ENCODE measurements at places on chromosomes 2 and 18. TPM values are rescaled to one million over a fixed set of nuclear protein-coding genes. Genes with fewer than 3 reads are reported as not detected.

DNA sequence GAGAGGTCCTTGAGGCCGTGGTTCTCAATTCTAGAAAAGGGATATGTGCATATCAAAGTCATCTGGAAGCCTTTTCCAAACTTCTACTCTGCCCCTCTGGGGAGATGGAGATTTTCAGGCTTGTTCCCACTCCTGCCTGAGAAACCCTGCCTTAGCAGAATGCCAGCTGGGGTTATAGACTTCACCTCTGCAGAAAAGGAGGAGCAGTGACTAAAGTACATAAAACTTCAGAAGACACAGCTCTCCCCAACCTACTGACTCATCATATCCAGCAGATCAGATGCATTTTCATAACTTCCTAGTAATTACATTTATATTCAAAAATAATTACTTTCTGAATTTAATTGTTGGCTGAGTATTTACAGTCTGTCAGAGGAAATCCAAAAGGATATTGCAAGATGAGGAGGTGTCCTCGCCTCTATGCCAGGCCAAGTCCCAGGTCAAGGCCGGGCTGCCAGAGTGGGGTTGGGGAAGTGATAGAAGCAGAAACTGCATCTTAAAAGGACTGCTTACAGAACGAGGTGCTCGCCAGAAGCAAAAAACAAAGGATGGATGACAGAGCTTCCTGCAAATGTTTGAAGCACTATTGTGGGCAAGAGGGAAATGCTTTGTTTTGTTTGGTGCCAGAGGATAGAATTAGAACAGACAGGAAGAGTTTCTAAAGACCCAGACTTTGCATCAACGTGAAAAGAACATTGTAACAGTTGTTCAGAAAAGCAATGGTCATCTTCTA is 75.6 kb upstream of the APCDD1 start:
- DNase-seq, result peak; percentile 32

GRCh38 chr2:99183025-99183424 is 2.0 kb downstream of the MRPL30 start:
- no peak for DNase-seq

GRCh38 chr2:138223319-138223718 is 259.0 kb downstream of the HNMT start:
- DNase-seq, result peak; percentile 5

DNA sequence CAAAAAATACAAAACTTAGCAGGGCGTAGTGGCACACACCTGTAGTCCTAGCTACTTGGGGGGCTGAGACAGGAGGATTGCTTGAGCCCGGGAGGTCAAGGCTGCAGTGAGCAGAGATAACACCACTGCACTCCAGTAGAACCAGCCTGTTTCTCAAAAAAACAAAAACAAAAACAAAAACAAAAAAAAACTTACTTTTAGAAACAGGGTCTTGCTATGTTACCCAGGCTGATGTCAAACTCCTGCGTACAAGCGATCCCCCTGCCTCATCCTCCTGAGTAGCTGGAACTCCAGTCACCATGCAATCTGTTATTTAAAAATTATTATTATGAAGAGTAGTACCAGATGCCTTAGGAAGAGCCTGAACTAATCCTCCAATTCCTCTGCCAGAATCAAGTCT is 35.0 kb upstream of the GLI2 start:
- no peak for DNase-seq

DNA sequence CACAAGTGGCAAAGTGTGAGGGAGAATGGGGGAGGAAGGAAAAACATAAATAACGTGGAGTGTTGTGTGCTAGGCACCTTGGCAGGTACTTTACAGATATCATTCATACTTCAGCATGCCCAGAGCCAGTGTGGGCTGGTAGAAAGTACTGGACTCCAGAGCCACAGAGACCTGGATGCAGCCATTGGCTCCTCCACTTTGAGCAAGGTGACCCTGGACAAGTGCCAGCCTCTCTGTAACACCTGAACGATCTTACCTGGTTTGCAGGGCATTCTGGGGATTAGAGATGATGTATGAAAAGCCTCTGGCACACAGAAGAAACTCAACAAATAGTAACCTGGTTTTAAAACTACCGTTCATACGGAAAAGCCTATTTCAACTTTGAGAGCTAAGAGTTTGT is 6.3 kb downstream of the LOXHD1 start:
- no peak for DNase-seq

GRCh38 chr2:4959219-4959618 is 733.0 kb upstream of the SOX11 start:
- DNase-seq, result no peak

DNA sequence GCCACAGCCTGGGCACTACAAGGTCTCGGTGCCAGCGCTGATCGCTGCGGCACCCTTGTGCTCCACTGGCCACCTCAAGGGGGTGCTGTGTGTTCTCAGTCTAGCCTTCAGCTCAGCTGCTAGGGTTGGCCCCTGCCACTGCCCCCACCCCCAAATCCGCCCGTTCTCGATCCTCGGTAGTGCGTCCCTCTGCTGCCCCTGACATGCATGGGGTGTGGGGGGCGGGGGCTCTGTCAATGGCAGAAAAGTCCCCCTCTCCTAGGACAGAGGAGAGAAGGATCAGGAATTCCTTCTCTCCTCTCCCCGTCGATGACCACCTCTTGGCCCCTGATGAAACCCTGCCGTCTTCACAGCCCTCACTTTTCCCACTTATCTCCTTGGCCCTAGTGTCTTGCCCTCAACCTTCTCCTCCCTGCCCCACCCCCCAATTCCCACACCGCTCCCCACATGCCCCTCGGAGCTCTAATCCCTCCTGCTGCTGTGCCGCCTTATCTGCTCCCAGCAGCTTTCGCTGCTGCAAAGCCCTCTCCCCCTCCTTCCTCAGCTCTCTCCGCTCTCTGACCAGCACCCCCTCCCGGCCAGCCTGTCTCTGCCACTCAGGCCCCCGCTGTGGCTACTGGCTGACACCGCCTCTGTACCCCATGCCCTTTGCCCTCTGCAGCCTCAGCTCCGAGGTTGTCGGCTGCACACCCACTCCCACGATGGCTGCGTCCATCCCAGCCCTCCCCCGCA is 4.3 kb upstream of the ASIC4 start:
- DNase-seq, result peak; percentile 46

DNA sequence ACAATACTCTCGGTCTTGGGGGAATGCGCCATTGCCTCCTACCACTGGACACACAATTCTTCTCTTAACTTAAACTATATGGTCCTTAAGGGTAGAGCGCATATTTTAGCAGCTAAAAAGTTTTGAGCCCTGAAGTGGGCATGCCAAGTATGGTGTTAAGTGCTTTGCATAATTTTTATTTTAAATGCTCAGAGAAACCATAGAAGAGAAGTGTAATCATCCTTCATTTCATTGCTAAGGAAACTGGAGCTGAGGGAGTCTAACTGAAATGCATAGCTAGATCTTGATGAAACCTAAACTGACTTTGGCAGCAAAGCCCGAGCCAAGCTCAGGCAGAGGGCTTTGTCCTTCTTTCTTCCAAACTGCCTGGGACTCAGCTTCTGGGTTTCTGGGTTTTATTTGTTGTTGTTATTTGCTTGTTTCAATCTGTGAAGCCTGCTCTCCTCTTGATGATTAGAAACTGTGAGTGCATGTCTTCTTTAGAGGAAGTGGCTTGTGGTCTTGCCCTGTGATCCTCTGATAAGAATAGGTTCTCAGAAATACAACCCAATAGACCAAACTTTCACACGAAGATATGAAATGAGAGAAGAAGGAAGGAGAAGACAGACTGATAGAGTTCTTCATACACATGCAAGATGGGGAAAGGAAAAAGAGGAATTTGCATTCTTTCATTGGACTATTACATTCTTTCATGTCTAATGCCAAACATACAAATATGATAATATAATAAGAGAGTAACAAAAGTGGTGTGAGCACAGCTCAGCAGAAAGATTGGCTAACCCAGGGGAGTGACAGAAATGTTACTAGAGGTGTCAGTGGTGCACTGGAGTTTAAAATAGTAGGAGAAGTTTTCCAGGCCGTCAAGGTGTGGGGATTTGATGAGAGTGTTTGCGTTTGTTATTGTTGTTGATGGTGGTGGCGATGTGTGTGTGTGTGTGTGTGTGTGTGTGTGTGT is 7.5 kb upstream of the RNF144A start:
- peak; percentile 55 for DNase-seq

DNA sequence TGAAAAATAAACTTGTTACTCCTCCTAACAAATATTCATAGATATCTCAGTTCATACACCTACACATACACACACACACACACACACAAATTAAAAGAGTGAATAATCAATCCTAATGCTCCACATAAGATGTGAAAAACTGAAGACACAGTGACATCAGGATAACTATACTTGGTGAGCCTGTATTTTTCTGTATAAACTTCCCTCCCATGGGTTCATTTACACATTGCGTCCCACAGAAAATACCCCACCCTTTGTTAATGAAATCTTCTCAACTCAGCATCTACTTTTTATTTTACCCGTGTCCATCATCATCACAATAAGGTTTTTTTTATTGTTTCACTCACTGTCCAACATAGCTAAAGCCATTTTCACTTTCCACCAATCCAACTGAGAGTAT is 60.4 kb downstream of the CD226 start:
- DNase-seq, result no peak

GRCh38 chr2:222180619-222181018 is 118.2 kb downstream of the PAX3 start:
- peak; percentile 64 for DNase-seq

DNA sequence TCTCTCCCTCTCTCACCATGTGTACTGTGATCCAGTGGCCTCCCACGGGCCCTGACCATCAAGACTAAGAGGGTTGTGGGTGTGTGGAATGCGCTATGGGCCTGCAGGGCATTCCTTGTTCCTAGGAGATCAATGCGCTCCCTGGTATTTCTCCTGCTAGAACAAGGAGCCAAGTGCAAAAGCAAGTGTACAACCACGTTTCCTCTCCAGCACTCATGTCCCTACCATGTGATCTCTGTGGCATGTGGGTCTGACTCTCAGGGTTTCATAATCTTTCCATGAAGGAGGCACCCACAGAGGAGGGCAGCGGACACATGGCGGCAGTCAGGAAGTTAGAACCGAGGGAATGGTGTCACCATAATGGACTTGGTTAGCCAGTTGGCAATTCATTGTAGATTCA is 91.4 kb downstream of the MAPK4 start:
- DNase-seq, result no peak

GRCh38 chr2:72934683-72935610 is 17.6 kb downstream of the EMX1 start:
- DNase-seq, result peak; percentile 26

DNA sequence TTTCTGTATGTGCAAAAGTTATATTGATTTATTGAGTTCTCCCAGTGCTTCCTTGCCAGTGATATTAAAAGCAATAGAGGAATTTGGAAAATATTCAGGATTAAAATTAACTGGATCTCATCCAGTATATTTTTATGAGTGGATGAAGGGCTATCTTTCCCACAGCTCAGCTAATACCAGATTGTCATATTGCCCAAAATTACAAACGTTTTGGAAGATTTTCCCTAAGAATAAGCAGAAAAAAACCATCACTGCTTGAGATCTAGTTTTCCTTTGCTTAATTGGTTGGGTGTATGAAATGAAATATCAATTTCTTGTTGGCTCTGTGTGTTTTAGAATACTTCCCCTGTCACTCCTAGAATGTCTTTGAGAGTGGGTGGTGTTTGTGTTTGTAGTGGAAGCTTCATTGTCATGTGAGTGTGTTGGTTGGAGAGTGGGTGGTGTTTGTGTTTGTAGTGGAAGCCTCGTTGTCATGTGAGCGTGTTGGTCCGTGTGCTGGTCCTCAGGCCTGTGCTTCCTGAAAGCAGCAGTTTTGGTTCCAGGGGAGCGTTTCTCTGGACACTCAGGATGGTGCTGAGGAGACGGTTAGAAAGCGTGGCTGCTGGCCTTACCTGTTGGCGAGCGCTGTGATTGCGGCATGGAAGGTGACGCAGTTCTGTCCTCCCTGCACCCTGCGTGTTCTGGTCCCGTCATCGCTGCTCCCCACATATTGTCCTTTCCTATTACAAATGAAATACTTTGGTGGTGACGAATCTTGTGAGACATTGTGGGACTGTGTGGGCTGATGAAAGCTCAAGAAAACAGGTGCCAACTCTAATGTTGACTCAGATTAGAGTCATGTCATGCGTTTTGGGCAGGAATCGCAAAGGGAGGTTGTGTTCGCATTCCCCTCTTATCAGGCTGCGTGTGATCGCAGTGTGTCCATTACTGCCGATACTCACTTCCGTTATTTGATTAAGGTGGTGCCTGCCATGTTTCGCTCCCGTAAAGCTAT is 12.4 kb downstream of the ASB1 start:
- DNase-seq, result peak; percentile 60

RSAD2 gene
- 3.6 TPM for total RNA-seq

CYS1 gene
- total RNA-seq, result 2.2 TPM

DAPL1 gene
- total RNA-seq, result not detected

Data from RPMI7951 (cell line).